ENCODE measurements at places on chromosomes 1 and 21.

GRCh38 chr1:208923946-208924720 lies 659.4 kb upstream of the CAMK1G start:
- no peak for DNase-seq

DNA sequence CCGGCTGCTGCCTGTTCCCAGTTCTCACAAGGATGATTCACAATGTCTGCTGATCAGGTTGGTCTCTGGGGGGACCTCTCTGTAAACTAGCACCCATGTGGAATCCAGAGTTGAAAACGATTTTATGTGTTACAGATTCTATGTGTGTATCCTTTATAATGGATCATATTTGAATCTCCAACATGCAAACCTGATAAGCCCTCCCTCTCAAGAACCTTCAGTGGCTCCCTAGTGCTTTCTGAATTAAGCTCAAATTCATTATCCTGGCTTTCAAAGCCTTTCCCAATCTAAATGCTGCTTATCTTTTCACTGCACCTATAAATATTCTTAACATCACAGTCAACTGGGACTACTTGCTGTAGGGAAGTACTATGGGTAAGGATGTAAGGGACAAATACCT lies 166.8 kb upstream of the USP24 start:
- DNase-seq = no peak

DNA sequence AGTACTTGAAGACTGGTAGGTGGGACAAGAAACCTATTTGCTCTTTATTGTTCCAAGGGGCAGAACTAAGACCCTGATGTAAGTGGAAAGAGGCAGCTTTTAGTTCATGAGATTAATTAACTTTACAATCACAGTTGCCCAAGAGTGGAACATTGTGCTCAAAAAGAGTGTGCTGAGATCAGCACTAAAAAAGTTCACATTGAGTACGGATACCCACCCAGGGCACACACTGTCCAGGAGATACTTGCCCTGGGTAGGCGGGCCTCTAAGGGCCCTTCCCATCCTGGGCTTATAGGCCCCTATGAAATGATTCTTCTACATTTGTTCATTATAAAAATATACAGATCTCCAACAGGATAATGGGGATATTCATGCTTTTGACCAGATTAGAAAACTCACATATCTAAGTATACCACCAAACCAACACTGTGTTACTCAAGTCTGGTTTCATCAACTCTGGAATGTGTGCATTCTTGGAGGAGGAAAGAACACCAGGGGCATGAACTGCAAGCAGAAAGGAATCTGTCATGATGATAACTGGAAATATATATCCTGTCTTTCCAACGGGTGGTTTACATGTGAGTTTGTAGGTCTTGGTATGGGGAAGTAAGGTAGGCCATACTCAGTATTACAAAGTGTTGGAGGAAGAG lies 626.2 kb downstream of the SMYD3 start:
- no peak for DNase-seq

- peak; percentile 72 for DNase-seq
Observed at GRCh38 chr1:209248649-209249279, 334.8 kb upstream of the CAMK1G start.

DNA sequence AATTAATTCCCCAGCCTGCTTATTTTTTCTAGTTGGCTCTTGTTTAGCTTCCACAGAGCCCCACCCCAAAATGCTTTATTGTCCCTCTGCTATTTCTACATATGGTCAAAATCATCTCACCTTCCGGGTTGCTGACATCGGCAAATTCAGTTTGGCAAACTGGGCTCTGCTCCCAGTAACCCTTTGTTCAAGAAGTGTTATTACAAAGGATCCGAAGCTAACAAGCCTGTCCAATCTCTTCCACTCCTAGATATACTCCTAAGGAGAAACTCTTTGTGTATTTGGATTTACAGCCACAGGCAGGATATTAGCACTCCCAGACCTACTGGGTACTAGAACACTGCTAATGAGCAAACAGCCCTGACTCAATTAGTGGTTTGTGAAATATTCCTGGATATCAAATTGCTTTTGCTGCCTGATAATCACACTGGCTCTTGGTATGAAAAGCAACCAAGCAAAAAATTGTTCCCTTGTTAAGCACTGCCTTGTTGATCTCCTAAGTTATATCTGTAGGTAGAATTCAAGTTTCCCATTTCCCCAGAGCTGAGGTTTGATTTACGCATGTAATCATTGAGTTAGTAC lies 4.0 kb downstream of the JUN start:
- DNase-seq = peak; percentile 71

DNA sequence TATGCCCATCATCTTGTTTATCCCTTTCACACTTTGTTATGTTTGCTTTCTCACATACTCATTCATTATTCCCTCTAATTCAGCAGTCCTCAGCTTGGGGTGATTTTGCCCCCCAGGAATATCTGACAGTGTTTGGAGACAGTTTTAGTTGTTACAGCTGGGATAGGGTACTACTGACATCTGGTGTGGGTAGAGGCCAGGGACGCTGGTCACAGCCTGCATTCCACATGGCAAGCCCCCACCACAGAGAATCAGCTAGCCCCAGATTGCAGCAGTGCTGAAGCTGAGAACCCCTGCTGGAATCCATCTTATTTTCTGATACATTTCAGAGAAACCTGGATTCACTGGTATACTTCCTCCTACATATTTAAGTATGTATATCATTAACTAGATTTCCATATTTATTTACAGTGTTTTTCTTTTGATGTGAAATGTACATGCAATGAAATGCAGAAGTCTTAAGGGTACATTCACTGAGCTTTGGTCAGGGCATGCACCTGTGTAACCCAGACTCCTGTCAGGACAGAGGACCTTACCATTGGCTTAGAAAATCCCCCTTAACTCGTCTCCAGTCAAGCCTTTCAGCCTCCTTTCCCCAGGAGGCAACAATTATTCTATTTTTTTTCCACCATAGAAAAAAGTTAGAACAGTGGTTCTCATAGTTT lies 68.3 kb downstream of the KIF26B start:
- no peak for DNase-seq

DNA sequence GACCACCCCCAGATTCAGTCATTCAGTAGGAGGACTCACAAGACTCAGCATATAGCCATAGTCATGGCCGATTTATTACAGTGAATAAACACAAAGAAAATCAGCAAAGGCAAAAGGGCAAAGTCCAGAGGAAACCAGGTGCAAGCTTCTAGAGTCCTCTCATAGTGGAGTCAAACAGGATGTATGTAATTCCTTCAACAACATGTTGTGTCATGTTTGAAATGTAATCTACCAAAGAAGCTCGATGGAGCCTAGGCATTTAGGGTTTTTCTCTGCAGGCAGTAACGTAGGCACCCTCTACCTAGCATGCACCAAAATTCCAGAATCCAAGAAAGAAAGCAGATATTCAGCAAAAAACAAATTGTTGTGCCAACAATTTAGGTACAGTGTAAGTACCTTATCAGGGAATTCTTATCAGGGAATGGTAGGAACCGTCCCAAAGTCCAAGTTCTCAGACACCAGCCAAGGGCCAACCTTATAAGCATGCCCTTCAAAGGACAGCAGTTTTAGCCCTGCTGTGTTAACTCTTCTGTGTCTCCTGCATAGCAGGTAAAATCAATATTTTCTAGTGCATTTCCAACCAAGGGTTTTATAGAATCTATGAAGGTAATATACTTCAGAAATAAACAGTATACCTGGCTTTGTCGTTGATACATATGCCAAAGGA lies 16.1 kb upstream of the SLAMF6 start:
- no peak for DNase-seq

GRCh38 chr1:201750934-201751333 lies 78.0 kb upstream of the IPO9 start:
- DNase-seq = no peak

DNA sequence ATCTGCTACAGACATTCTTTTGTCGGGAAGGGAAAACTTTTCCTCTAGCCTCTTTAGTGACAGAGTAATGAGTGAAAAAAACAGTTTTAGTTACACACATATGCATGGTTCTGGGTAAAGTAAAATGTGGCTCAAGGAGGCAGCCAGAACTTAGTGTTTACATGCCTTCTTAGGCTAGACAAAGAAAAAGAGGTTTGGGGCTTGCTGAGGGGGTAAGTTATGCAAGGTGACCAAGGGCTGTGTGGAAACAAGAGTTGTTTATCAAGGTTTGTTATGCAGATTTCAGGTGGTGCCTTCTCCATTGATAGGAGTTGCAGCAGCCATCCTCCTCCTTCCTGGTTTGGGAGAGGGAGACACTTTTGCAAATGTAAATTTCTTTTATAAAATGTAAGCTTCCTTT lies 66.5 kb upstream of the RAB3GAP2 start:
- DNase-seq = no peak

DNA sequence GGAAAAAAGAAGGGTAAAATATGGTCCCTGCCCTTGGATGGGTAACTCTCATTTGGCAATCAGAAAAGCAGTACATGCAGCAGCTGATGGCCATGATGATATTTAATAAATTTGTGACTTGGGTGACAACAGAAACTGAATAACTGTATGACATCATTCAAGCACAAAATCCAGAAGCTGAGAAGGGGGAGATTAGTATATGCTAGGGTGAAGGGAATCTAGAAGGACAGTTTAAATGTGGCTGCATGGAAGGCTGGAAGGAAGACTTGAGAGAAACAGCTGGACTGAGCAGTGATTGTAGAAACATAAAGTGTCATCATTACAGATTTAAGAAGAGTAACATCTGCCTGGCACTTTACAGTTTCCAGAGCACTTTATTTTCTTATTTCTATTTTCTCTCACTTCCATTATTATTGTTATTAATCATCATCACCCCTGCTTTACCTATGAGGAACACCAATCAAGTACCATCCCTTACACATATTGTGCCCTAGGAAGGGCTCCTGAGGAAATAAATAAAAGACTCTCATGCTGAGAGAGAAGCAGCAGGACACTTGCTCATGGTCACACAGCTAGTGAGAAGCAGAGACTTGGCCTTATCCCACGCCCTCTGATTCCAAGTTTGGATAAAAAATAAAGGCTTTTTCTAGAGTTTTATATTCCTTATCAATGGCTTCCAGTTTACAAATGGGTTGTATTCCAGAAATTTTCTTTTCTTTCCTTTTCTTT lies 207.2 kb downstream of the PBX1 start:
- no peak for DNase-seq

DNA sequence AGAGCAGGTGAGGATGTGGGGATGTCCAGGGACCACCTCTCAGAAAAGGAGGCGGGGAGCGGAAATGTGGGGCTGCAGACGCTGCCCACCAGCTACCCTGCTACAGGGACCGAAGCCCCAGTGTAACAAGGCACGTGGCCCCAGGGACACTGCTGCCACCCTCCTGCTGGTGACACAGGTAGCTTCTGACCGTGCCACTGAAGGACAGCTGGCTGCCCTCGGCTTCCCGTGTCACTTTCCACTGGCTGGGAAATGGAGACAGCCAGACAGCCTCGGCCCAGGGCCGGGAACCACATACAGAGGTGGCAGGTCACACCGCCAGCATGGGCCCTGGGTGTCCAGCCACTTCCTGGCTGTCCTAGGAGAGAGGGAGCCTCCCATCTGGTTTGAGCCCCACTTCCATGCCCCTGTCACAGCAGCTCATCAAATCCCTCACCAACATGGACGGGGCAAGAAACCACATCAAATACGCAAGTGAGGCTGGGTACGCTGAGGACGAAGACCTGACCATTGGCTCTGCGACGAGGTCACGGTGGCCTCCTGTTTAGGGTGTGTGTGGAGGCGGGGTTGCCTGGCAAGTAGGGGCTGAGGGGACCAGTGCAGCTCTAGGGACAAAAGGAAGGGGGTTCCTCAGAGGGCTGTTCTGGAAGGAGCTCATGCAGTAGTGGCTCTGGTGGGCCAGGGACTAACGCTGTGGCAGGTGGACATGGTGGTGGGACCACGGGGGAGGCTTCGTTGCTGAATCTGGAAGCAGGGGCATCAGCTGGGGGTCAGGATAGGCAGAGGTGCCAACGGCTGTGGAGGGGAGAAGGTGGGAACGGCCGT lies 5.0 kb downstream of the PEX10 start:
- DNase-seq = no peak

GRCh38 chr1:63773815-63774616 lies at the start of gene ROR1:
Gene ROR1, plus strand, starts transcription at chr1:63774017.
- DNase-seq = peak; percentile 86

DNA sequence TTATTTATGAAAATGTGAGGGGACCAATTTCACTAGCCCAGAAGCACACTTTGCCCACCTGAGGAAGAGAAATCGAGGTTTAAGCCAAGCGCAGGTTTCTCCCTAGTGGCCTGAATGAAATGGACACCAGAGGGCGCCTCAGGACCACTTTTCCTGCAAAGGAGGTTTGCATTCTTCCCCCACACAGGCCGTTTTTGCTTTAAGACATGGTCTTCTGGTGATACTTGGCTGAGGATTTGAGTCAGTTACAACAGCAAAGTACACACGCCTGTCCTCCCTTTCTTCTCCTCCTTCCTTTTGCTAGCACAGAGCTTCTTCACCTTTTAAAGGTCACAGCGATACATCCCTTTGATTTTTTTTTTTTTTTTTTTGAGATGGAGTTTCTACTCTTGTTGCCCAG lies 5.4 kb downstream of the PLA2G2E start:
- peak; percentile 88 for DNase-seq

GRCh38 chr1:153025797-153026196 lies 5.2 kb upstream of the SPRR1B start:
- DNase-seq = no peak

DNA sequence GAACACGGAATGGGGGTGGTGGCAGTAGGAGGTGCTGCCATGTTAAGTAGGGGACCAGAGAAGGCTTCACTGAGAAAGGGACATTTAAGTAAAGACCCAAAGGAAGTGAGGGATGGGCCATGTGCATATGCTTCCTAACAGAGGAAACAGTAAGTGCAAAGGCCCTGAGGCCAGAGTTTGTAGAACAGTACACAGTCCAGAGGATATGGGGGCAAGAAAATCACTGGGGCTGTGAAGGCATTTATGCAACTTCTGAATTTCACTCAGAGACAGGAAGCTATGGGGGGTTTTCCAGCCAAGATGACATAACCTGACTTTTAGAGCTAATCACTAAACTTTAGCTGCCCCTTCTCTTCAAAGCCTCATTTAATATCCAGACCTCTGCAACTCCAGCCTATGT lies 202.5 kb upstream of the EDN2 start:
- DNase-seq = no peak

GRCh38 chr1:23224739-23225648 lies 7.7 kb upstream of the HTR1D start:
- no peak for DNase-seq

DNA sequence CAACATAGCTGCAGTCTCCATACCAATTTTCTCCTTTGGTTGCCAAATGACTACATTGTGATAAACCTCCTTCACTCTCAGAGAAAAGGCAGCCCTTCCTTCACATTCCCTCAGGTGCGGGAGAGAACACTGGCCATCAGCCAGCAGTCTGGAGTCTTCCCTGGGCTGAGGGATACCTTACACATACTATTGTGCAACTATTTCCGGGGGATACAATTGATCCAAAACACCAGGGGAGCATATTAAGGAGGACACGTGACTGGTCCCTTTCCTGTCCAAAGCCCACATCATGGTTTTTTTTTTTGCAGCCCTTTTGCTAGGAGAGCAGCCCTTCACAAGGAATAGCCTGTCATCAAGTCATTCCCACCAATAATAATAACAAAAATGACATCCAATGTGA lies 172.1 kb upstream of the ZRANB2 start:
- DNase-seq = no peak

Measured in left kidney (tissue), 8 donors.